ENCODE measurements at places on chromosomes 11 and 22.

- peak; percentile 29 for DNase-seq
Measured at GRCh38 chr11:108221371-108221770, 1.1 kb downstream of the NPAT start.

GRCh38 chr11:8233691-8234424 is 29.8 kb downstream of the LMO1 start:
- DNase-seq = peak; percentile 49

- DNase-seq = no peak
Measured at GRCh38 chr11:4482445-4482844, at the start of gene OR52K1. Gene OR52K1 (plus strand): TSS chr11:4482646. CDS start chr11:4488901, 6,255 bp downstream.

DNA sequence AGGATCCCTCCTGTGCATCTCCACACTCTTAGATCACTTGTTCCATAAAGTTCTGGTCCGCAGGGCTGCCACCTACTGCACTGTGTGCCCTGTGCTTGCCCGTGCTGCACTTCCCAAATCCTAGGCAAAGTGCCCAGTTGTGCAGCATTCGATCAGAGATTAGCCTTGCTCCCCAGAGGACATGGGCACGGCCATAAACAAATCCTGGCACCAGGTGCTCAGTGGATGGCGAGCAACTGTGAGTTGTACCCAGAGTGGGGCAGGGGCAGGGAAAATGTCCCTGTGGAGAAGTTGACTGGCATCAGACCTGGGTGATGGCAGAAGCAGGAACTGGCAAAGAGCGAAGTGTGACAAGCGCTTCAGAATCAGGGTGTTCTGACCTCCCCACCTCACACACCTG is 4.7 kb downstream of the FADS2 start:
- DNase-seq = no peak

- DNase-seq = no peak
Measured at GRCh38 chr22:23743303-23743705, 7.6 kb downstream of the ZNF70 start.

DNA sequence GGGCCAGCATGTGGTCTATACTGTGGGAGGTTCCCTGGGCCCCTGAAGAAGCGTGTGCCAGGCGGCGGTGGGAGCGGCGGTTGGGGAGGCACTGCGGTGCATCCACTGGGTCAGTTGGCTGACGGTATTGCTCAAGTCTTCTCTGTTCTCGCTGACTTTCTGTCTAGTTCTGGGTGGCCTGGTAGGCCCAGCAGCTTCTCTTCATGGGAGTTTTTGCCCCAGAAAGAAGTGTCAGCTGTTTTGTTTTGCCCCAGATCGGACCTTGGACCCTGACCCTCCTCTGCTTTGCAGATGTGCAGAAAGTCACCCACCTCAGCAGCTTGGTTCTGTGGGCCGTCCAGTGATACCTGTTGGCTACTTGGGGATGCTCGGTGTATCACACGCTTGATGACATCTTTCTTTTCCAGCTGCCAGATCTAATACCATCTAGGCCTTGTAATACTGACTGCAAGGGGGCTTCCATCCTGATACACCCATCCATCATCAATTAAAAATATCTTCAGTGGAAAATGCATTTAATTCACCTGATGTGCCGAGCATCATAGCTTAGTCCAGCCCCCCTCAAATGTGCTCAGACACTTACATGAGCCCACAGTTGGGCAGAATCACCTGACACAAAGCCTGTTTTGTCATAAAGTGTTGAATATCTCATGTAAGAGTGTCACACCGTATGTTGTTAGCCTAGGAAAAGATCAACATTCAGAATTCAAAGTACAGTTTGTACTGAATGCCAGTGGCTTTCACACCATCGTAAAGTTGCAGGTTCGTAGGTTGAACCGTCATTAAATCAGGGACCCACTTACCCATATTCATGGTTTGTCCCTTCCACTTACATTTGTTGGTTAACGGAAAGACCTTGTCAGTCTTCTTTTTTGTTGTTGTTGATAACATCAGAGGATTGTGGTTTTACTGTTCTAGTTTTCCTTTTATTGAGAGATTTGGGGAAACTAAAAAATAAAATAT is 13.9 kb downstream of the ZBED4 start:
- no peak for DNase-seq

GRCh38 chr11:111465400-111465799 is 46.8 kb downstream of the BTG4 start:
- DNase-seq = peak; percentile 68

GRCh38 chr11:96307776-96308140 is 35.2 kb downstream of the MAML2 start:
- DNase-seq = peak; percentile 98

DNA sequence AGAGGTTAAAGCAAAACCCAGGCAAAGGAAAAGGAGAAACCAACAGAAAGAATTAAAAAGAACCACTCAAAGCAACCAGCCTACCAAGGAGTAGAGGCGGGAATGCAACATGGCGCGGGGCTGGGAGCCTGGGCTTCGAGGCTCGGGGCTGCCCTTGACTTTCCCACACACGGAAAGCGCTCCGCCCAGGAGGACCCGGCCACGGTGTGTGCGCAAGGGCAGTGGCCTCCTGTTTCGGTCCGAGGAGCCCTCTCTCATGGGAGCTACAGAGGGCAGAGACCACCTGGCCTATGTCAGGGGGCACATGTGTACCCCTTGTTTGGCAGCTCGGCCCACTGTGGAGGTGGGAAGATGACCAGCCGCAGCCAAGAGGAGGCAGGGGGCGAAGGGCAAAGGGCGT is 55.9 kb downstream of the APOL1 start:
- no peak for DNase-seq

DNA sequence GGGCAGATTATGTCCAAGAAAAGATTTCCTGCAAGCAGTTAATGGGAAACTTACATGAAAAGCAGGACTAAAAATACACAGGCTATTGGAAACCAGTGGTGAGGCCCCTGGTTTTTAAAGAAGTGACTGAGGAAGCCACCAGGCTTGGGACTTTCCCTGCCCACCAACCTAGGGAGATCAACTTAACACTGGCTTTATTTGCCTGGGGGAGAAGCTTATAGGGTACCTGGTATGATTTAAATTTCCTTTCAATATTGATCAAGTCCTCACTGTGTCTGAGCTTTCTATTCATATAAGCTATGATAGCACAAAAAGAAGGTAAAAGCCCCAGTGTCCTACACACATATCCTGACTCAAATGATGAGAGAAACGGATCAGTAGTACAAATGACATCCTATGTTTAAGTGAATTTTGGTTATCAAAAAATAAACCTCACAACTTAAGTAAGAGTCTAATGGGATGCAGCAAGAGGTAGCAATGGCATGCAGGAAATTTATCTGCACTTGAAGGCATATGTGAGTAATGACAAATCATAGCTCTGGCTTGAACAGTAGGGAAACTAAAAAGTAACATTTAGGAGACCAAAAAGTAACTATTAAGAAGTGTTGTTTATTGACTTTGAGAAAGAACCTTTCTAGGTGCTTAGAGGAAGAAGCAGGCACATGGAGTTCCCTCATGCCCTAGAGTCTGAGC is 85.3 kb downstream of the GAB2 start:
- DNase-seq = no peak

DNA sequence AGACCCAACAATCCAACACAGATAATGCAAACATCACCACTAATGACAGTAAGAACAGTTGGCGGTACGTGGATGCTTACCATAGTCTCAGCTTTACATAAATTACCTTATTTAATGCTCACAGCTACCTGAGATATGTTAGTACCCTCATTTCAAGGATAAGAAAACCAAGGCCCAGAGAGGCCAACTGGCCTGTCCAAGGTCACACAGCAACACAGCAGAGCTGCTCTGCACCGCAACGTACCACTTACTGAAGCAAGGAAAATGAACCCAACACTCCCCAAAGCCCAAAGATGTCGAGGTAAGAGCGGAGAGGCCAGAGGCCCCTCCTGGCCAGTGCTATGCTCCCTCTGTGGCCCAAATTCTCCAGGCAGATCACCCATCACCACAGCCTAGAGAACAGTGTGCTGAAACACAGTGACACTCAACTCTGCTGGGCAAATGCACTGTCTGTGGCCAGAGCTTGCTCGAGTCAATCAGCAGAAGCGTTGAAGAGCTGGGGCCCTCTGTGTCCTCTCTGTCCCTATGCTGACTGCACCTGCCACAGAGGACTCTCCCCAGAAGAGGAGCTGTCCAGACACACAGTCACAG is 14.0 kb downstream of the SHANK2 start:
- DNase-seq = no peak

DNA sequence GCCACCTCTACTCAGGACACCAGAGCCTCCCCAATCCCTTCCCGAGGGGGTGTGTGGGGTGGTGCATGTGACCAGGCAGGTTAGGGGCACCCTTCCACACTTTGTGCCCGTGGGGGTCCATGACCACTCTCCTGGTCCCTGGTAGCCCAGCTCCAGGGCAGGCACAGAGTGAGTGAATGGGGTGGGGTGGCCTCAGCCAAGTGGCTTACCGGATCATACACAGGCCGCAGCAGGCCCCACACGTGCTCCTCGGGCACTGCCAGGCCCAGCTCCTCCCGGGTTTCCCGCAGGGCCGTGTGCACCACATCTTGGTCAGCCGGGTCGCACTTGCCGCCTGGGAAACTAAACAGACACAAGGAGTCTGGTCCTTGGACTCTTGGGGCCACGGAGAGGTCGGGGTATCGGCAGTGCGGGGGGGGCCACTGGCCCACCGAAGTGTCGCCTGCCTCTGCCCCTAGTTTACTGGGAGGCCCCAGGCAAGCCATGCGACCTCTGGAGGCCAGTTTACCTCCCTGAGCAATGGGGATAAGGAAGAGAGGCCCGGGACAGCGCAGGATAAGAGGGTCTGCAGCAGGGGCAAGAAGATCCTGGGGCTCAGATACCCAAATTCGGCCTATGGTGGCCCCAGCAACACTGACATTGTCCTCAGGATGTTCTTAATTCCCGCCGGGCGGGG is 889 bp downstream of the NUDT8 start:
- DNase-seq = no peak

DNA sequence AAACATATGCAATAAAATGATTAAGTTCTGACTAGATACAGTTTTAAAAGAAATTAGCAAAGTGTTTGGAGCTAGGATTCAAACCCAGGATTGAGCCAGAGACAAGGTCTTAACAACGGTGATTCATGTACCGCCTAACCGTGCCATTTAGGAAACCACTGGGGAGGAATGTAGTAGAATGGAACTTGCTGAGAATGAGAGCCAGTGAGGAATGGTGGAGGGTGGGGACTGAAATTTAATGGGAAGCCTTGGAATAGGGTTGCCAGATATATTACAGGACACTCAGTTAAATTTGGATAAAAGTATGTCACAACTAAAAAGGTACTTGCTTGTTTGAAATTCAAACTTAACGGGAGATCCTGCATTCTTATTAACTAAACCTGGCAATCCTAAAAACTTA is 30.4 kb upstream of the TMEM86A start:
- peak; percentile 28 for DNase-seq

DNA sequence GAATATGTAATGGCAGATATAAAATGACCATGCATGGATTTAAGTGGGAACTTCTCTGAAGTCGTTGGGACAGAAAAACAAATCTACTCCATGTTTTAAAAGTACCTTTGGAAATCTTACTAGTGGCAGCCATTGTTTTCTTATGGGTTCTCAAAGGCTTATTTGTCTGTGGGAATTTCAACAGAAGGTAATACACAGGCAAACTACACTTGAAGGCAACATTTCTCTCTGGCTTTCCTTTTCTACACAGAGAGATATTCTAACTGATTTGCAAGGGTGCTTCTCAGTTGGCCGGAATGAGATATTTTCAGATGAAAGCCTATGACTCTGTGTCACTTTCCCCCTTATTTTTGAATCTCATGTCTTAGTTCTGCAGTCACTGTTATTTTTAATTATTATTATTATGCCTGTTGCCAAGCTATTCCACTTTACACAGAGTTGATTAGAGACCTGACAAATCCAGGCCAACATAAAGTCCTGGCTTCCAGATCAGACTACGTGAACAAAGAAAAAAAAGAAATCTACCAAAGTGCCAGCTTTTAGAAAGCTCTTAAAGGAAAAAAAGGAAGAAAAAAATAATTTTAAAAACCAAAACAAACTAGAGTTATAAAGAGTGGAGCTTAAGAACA is 18.9 kb upstream of the PSMA1 start:
- DNase-seq = no peak

DNA sequence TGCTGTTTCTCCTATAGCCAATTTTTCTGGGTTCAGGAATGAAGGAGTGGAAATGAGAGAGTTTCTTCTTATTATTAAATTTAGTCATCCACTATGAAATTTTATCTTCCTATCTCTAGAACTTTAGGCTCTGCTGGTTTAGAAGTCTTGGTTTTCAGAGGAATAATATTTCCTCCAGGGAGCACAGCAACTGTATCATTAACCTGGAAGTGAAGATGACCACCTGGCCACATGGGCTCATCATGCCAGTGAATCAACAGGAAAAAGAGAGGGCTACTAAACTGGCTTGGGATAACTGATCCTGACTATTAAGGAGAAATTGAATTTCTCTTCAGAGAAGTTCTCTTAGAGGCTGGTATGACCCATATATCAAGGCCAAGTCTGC is 44.4 kb downstream of the ADM start:
- DNase-seq = no peak

DNA sequence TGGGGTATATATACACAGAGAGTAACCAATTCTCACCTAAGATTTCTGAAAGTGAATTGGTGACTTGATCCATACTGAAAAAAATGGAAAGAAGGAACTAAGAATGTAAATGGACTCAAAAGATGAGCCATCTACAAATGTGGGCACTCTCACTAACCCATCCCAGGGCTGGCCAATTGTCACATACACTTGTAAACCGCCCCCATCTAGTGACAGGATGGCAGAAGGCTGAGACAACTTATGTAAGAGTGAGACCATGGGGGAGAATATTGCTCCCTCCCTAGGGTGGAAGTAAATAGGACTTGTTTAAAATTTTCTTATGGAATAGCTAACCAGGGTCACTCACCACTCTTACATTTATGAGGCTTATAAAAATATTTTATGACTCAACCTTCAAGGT is 377.1 kb upstream of the ISX start:
- DNase-seq = no peak

- DNase-seq = peak; percentile 93
Measured at GRCh38 chr11:66421492-66422205, 814 bp downstream of the NPAS4 start.
